ENCODE measurements at places on chromosomes 5 and 9.

DNA sequence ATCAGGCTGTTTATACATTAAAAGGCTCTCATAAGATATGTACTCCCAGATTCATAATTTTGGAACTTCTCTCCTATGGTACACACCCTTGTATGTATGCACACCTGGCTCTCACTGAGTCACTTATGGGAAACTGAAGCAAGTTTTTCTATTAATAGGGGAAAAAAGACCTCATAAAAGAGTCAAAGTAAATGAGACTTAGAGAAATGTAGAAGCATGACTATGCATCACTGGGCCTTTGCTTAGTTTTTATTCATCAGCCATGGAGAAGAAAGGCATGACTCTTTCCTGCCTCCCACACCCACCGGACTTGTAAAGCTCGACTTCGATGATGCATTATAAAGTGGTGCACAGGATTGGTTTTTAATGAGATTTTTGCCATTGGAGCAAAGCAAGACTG, 28.2 kb downstream of the MTAP start:
- no peak for DNase-seq

GRCh38 chr5:36777105-36777757, 99.3 kb upstream of the NIPBL start:
- no peak for DNase-seq

DNA sequence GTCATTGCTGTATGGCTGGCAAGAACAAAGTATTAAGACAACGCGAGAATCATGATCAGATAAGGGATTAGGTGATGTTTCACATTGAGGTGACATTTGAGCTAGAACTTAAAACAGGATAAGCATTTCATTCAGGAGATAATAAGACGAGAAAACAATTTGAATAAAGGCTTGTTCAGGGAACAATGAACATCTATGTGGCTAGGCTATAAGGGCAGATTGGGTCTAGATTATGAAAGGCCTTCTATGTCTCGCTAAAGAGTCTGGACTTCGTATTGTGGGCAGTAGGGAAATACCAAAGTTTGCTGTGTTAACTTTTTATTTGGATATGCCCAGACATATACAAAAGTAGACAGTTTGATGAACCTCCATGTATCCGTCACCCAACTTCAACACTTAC, 6.9 kb downstream of the MRPL22 start:
- DNase-seq = no peak

DNA sequence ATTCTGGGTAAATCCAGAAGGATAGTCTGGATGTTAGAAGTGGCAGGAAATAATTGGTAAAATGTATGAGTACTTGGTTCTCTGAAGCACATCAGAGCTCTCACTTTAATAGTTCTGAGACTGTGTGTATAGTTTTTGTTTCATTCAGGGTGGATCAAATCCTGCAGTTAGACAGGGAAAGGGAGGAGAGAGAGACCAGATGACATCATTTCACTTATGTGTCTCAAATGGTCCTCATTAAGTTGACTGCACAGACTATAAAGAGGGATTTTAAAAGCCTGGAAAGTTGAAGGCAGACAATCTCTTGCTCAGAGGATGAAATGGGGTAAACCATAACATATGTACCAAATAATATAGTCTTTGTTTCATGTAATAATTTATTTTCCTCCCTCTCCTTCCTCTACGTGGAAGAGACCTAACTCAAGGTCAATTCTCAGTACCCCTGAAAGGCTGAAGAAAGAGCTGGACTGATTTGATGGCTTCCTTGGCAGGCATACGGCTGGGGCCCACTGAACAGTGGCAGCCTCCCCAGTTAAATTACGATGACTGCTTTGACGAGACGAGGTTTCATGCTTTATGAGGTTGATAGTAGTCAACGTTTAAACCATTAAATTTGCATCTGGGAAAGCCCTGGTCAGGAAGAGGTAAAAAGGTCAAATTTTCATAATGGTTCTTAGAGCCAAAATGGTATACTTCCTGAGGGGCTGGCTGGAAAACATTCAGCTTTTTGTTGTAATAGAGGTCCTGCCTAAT, 395.1 kb upstream of the RPS23 start:
- no peak for DNase-seq

DNA sequence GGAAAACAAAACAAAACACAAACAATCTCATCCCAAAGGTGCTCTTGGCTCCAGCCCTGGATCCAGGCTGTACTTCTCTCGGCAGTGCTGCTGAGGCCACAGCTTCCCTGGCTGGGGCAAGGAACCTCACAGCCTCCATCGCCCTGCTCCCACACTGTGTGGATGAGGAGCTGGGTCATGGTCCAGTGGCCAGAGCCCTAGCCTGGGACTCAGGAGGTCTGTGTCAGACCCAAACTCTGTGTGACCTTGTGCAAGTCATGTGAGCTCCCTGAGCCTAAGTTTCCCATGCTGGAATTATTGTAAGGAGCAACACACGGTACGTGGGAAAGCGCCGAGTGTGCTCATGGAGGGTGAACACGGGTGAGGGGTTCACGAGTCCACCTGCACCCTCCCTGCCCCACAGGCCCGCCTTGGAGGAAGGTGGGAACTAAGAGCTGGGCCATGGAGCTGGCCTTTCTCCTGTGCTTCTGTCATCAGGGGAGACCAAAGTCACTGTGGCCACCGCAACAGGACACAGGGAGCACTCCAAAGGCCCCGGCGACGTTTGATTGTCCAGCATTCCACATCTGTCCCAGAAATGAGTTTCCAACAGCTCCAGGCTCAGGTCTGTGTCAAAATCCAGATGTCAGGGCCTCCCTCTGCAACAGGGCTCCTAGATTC, 26.2 kb upstream of the SMU1 start:
- DNase-seq = no peak

GRCh38 chr9:123336959-123337358, 19.0 kb upstream of the CRB2 start:
- DNase-seq = no peak

GRCh38 chr9:93091453-93092081, 4.5 kb upstream of the CARD19 start:
- DNase-seq = peak; percentile 51

DNA sequence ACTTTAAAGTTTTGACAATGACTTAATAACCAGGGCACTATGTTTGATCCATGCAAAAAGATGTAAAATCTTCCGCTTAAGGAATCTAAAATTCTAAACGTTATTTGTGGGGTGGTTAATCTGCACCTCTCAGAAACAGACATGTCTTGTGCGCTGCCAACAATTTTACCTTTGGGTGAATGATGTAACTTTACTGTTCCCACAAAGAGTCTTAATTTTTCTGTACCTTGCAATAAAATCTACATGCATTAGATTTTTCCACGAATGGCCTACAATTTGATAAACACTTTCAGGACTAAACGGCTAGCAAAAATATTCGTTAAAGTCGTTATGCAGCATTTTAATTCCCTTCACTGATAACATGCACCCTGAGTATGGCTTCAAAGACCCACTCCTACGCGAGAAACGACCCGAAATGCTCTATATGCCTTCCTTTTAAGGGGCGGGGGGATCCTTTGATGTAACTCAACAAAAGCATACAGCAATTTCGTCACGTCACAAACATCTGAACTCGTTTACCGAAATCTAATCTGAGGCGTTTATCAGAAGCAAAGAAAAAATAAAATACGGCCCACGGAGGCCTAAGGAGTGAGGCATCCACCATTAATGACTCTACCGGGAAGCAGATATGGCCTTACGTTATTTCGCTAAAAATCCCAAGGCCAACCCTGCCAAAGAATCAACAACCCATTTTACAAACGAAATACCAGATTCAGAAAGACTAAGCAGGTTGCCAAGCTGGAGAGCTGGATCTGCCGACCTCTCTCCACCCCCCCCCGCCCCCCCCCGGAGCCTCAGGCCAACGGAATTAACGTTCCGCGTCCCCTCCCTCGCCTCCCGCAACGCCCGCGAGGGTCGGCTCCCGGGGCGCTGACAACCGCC, 621 bp downstream of the AK6 start:
- no peak for DNase-seq

- no peak for DNase-seq
Observed at GRCh38 chr5:59891962-59892643, 1.4 kb downstream of the PDE4D start.

DNA sequence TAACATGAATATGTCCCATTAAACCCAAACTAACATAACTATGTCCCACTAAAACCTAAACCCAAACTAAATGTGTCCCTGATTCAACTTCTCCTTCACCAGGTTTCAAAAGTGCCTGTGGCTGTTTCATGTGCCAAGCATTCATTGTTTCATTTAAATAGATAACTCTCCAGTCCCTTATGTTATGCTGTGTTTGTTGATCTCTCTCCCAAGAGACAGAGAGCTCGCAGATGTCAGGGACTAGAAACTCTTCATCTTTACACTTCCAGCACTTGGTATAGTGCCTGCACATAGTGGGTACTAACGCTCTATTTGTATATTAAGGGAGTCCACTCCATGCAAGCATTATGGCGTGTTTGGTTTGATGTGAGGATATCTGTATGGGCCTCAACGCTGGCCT, 118.0 kb downstream of the GPBP1 start:
- no peak for DNase-seq

GRCh38 chr9:120775859-120776258, 17.4 kb downstream of the FBXW2 start:
- DNase-seq = no peak

GRCh38 chr9:132214027-132214622, 52.3 kb downstream of the NTNG2 start:
- peak; percentile 78 for DNase-seq

DNA sequence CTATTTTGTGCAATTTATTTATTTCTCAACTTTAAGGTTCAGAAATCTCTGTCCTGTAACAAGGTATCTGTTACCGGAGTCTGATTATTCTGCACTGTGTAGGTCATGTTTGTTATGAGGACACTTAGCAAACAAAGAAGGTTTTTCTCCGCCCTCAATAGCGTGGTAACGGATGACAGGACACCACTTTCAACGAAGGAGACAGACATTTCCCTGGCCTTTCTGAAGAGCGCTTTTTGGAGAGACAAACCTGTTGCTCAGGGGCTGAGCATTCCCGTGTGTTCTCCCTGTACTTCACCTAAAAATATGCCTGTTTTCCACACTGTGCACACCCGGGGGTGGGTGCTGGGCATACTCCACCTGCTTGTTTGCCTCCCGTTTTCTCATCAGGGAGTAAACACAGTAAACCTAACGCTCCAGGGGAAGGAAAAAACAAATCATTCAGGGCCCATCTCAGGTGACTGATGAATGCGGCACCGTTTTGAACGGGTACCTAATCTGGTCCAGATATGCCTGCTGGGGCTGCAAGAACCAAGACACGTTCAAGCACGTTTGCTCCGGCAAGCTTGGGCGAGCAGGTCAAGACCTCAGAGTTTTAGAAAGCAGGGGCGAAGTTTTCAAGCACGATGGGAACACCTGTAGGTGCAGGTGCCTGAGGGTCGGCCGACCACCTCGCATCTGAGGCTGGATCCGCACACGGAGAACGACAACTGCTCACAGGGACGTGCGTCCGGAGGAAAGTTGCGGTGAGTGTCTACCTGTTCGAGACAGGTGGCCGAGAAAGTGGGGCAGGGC, 859 bp downstream of the RETREG1 start:
- no peak for DNase-seq

DNA sequence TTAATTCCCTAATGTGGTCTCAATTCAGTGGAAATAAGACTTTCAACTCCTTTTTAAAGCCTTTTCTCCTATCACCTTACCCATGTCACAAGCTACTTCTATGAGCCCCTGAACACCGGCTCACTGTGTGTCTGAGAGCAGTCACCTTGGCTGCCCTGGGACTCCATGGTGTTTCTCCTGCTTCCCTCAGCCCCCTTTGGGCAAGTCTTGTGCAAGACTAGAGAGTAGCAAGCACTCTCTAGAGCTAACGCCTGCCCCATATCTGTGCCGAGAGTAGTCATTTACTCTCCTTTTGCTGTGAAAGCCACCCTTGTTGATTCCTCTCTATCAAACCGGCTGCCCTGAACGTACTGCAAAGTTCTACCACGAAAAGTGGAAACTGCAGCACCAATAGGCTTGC, 77.9 kb upstream of the DAB2 start:
- DNase-seq = no peak

GRCh38 chr5:132056610-132057497, 3.6 kb upstream of the IL3 start:
- peak; percentile 32 for DNase-seq

DNA sequence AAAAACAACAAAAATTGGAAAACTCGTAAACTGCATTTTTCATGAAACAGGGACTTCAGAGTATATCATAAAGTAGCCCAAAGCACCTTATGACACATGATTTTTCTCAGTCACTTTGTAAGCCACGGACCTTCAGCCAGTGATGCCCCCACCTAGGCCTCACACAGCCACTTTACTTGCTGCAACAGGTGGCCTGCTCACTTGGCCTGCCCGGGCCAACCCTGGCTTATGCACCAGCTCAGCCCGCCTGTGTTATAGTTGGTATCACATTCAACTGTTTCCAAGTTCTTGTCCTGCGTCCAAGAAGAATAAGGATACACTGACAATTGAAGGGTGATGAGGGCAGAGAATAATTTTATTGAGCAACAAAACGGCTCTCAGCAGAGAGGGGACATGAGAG, 219.2 kb downstream of the FER start:
- no peak for DNase-seq

DNA sequence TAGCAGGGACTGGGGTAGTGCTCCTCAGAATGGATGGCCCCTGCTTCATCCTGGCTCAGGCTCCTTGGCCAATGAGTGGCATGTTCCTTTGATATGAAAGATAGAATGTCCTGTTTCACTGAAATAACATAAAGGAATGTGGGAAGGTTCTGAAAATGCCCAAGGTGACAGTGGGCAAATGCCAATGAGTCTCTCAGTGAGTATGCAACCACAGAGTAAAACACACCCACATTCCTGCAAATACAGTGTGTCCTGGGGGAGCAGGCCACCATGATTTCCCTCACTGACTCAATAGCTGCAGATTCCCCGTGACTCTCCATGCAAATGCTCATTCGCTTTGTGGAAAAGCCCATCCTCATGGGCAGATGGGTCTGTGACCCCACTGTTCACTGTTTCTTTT, 36.4 kb downstream of the ZNF366 start:
- no peak for DNase-seq

DNA sequence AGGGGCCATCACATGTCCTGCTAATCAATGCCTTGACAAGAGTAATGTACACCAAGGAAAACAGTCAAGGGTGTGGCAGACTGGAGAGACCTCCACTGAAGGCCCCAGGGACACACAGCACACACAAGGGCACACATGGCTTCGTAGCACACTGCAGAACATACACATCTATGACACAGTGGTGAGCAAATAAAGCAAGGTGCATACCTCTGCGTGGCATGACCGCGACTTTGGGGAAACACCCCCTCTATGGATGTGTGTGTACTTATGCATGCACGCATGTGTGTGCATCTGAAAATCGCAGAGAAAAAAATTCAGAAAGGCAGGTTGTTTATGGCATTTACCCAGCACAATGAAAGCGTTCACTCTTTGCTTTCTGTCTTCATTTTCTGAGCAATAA, 20.5 kb downstream of the SEMA4D start:
- no peak for DNase-seq

- DNase-seq = no peak
Observed at GRCh38 chr5:132334812-132335211, 34.7 kb upstream of the SLC22A5 start.

GRCh38 chr5:112684737-112685136, 52.9 kb upstream of the APC start:
- no peak for DNase-seq
